ENCODE measurements at places on chromosomes 5 and 9.
A peak's percentile ranks its signal among the peaks of the same experiment; 100 is the strongest.

- no peak overlapping the region for H3K4me3 ChIP-seq
- no peak overlapping the region for H3K27ac ChIP-seq
- H3K27me3 ChIP-seq, result no peaks in the 10 kb centered on the region
- no peaks in the 10 kb centered on the region for H3K36me3 ChIP-seq
- peaks cover 9% of the 10 kb centered on the region for H3K4me1 ChIP-seq
Observed at GRCh38 chr9:133382507-133383141, 6.5 kb downstream of the STKLD1 start.

DNA sequence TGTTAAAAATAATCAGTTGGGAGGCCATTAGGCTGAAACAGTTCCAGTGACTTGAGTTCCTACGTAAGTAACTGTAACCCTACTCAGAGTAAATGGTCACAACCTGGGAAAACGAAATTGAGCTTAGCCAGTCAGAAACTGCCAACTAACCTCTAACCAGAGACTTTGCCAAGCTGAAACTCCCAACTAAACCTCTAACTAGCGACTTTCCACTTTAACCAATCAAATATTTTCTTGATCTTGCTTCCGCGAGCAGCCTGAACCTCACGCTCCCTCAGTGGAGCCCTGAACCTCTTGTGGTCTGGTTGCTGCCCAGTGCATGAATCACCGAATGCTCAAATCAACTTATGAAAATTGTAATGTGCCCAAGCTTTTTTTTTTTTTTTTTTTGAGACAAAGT lies 156.2 kb downstream of the MED10 start:
- no peak overlapping the region for H3K27ac ChIP-seq
- H3K4me3 ChIP-seq, result no peak overlapping the region
- H3K36me3 ChIP-seq, result no peaks in the 10 kb centered on the region
- H3K27me3 ChIP-seq, result peaks cover 13% of the 10 kb centered on the region
- H3K4me1 ChIP-seq, result no peaks in the 10 kb centered on the region

- no peak overlapping the region for H3K4me3 ChIP-seq
- no peaks in the 10 kb centered on the region for H3K4me1 ChIP-seq
- H3K27ac ChIP-seq, result no peak overlapping the region
- DNase-seq, result no peak
- no peaks in the 10 kb centered on the region for H3K27me3 ChIP-seq
Observed at GRCh38 chr9:120755044-120755443, 38.2 kb downstream of the FBXW2 start.

DNA sequence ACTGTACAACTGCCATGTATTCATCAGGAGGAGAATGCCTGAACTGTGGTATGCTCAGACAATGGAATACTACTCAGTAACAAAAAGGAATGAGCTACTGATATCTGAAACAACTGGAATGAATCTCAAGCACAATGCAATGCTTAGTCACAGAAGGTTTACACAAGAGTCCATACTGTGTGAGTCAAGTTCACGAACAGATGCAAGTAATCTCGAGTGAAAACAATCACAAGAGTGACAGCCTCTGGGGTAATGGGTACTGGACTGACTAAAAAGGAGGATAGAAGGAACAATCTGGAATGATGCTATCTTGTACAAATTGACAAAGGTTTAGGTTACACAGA lies 19.5 kb upstream of the GOLGA1 start:
- no peak overlapping the region for H3K27ac ChIP-seq
- no peaks in the 10 kb centered on the region for H3K4me1 ChIP-seq

- DNase-seq, result no peak
- no peak overlapping the region for H3K27ac ChIP-seq
- no peaks in the 10 kb centered on the region for H3K27me3 ChIP-seq
- H3K36me3 ChIP-seq, result no peaks in the 10 kb centered on the region
Observed at GRCh38 chr5:173680660-173681242, 64.3 kb upstream of the BOD1 start.

GRCh38 chr5:1901061-1901460 lies 18.3 kb upstream of the IRX4 start:
- peaks cover 82% of the 10 kb centered on the region for H3K27me3 ChIP-seq
- no peak for DNase-seq
- no peak overlapping the region for H3K27ac ChIP-seq
- H3K4me3 ChIP-seq, result no peak overlapping the region
- no peaks in the 10 kb centered on the region for H3K4me1 ChIP-seq

GRCh38 chr5:154368041-154368800 lies 77.6 kb upstream of the SAP30L start:
- no peak overlapping the region for H3K4me3 ChIP-seq
- no peaks in the 10 kb centered on the region for H3K36me3 ChIP-seq
- H3K4me1 ChIP-seq, result peaks cover 58% of the 10 kb centered on the region

DNA sequence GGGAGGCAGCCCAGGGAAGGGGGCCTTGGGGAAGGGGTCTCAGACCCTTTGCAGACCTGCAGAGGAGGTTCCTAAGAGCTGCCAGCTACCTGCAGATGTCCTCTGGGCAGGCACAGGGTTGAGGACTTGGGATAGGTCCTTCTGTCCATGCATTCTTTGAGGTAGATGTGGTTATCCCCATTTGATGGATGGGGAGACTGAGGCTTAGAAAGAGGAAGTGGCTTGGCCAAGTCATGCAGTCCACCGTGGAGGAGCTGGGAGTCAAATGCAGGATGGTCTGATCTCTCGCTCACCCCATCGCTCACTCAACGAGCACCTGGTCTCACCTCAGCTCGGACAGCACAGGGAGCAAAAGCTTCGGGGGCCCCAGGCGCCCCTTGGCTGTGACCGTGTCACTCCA lies 20.2 kb downstream of the ADAMTSL2 start:
- no peaks in the 10 kb centered on the region for H3K4me1 ChIP-seq
- DNase-seq, result no peak
- no peaks in the 10 kb centered on the region for H3K36me3 ChIP-seq
- no peak overlapping the region for H3K4me3 ChIP-seq

GRCh38 chr9:136151214-136151804 lies 32.6 kb upstream of the TMEM250 start:
- H3K36me3 ChIP-seq, result no peaks in the 10 kb centered on the region
- no peak for DNase-seq
- H3K27me3 ChIP-seq, result peaks cover 23% of the 10 kb centered on the region
- no peaks in the 10 kb centered on the region for H3K4me1 ChIP-seq
- H3K4me3 ChIP-seq, result no peak overlapping the region

GRCh38 chr9:38106488-38106887 lies 37.5 kb upstream of the SHB start:
- H3K36me3 ChIP-seq, result no peaks in the 10 kb centered on the region
- DNase-seq, result no peak
- no peaks in the 10 kb centered on the region for H3K27me3 ChIP-seq
- no peaks in the 10 kb centered on the region for H3K4me1 ChIP-seq

DNA sequence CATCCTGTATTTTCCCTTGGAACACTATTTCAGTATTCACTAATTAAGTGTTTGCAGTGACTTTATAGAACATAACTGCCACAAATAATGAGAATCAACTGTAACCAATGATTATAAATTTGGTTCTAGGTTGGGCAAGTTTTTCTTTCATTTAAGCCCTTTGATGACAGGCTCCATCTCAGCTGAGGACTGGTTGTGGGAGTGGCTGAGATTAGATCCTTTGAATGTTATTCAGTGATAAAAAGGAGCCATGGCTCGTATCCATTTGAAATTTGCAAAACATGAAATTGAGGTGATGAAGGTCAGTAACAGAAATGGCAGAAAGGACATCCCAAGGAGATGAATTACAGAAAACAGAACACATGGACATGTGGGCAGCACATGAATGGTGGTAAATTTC lies 138.1 kb upstream of the PCA3 start:
- no peaks in the 10 kb centered on the region for H3K27me3 ChIP-seq
- DNase-seq, result no peak
- no peak overlapping the region for H3K4me3 ChIP-seq
- no peaks in the 10 kb centered on the region for H3K36me3 ChIP-seq
- H3K4me1 ChIP-seq, result no peaks in the 10 kb centered on the region
- no peak overlapping the region for H3K27ac ChIP-seq

DNA sequence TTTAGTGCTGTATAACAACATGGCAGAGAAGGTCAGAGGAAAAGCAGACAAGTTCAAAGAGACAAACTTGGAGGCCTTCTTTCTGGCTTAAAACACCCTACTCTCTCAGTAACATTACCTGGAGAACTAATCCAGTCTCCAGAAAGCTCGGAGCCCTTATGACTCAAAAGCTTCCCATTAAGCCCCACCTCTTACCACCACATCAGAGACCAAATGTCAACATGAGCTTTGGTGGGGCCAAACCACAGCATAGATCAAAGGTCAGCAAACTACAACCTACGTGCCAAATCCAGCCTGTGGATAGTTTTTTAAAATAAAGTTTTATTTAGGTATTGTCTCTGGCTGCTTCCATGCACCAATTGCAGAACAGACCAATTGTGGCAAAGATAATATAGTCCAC lies 589.9 kb downstream of the DNAH5 start:
- H3K27me3 ChIP-seq, result no peaks in the 10 kb centered on the region
- H3K4me1 ChIP-seq, result no peaks in the 10 kb centered on the region
- H3K36me3 ChIP-seq, result no peaks in the 10 kb centered on the region
- H3K4me3 ChIP-seq, result no peak overlapping the region
- no peak overlapping the region for H3K27ac ChIP-seq

DNA sequence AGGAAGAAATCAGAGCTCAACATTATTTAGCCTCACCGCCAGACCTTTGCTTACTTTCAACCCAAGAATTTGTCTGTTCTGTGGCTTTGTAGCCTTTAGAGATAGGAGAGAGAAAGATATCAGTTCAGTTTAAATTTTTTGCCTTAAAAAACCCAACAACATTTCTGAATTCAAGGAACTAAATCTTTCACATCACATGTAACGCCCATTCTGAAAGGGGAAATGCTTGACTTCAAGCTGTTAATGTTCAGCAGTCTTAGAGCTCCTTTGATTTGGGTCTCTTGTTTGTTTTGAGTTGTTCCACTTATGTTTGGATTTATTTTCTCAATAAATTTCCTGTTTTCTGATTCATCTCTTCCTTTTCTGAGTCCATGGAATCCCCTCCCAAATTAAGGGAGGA lies 294.5 kb downstream of the ARHGAP26 start:
- DNase-seq, result no peak
- peaks cover 27% of the 10 kb centered on the region for H3K4me1 ChIP-seq
- no peak overlapping the region for H3K4me3 ChIP-seq
- no peak overlapping the region for H3K27ac ChIP-seq
- H3K27me3 ChIP-seq, result no peaks in the 10 kb centered on the region

DNA sequence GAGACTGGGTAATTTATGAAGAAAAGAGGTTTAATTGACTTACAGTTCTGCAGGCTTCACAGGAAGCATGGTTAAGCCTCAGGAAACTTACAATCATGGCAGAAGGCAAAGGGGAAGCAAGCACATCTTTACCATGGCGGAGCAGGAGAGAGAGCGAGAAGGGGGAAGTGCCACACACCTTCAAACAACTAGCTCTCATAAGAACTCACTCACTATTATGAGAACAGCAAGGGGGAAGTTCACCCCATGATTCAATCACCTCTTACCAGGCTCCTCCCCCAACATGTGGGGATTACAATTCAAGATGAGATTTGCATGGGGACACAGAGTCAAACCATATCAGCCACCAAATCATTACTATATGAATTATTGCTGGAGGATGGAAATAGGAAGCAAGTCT lies 30.3 kb upstream of the STX17 start:
- no peaks in the 10 kb centered on the region for H3K4me1 ChIP-seq
- H3K27ac ChIP-seq, result no peak overlapping the region
- no peak for DNase-seq
- no peak overlapping the region for H3K4me3 ChIP-seq
- no peaks in the 10 kb centered on the region for H3K27me3 ChIP-seq

- H3K4me3 ChIP-seq, result no peak overlapping the region
- no peaks in the 10 kb centered on the region for H3K4me1 ChIP-seq
- no peaks in the 10 kb centered on the region for H3K36me3 ChIP-seq
Observed at GRCh38 chr9:118561051-118561450, 808.2 kb downstream of the BRINP1 start.

DNA sequence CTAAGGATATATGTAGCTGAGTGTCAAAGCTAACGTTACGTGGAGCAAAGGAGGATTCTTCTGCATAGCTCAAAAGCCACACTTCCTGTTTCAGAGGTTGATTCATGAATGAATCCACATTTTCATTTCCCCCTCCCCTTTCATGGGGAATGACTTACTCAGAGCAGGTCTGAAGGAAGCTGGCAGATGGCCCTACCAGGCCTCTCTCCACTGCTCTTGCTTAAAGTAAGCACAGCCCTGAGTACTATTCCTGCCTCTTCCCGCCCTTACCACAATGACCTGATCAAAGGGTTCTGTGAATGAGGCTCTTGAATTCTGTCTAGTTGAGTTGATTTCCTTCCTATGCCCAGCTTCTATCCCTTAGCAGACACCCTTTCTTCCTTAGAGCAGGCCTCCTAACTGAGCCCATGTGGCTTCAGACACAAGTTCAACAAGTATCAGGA lies 6.3 kb downstream of the IGIP start:
- peak; percentile 36 for DNase-seq
- no peaks in the 10 kb centered on the region for H3K27me3 ChIP-seq
- H3K36me3 ChIP-seq, result no peaks in the 10 kb centered on the region
- H3K4me3 ChIP-seq, result no peak overlapping the region
- no peak overlapping the region for H3K27ac ChIP-seq

GRCh38 chr5:33524476-33524875 lies 83.7 kb downstream of the TARS1 start:
- no peaks in the 10 kb centered on the region for H3K4me1 ChIP-seq
- H3K27ac ChIP-seq, result no peak overlapping the region
- no peaks in the 10 kb centered on the region for H3K36me3 ChIP-seq
- DNase-seq, result no peak
- H3K4me3 ChIP-seq, result no peak overlapping the region
- H3K27me3 ChIP-seq, result peaks cover 11% of the 10 kb centered on the region

DNA sequence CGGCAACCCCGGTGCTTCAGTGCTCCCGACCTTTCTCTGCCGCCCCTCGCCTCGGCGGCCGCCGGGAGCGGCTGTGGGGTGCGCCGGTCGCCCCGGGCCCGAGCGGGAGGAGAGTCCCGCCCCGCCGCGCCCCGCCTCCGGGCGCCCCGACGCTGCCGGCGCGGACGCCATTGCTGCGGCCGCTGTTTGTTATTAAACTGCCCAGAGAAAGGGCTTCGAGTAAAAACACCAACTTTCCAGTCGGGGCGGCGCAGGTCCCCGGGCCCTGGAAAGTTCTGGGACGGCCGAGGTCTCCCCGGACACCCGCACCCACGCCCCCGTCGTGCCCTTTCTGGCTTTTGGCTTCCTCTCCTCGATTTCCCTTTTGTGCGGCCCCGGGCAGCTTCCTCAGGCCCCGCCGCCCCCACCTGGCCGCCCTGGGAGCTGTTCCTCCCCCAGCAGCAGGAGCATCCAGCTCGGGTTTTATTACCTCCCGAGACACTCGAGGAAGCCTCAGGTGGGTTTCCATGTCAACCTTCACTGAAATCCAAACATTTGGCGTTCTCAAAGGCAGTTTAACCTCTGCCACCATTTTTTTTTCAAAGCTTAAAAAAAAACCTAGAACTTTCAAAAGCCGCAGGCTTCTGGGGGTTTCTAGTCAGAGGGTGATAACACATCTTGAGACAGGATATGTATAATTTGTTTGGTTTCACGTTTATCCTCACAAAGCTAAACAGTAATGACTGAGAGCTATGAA lies 334.4 kb downstream of the CWC27 start:
- no peaks in the 10 kb centered on the region for H3K27me3 ChIP-seq
- H3K4me3 ChIP-seq, result peak overlapping the region; percentile 68
- H3K27ac ChIP-seq, result peak overlapping the region; percentile 71
- peaks cover 10% of the 10 kb centered on the region for H3K36me3 ChIP-seq
- DNase-seq, result peak; percentile 71
